ENCODE measurements at places on chromosomes 1 and 21. TPM values are rescaled to one million over a fixed set of nuclear protein-coding genes. Genes with fewer than 3 reads are reported as not detected.

Gene SERPINC1
- 1.7 TPM for total RNA-seq

GRCh38 chr1:238589843-238590435 is 699.2 kb upstream of the ZP4 start:
- DNase-seq, result no peak

Gene SPRR5
- not detected for total RNA-seq

GRCh38 chr21:17805966-17806365 is 13.2 kb downstream of the C21orf91 start:
- DNase-seq, result no peak

DNA sequence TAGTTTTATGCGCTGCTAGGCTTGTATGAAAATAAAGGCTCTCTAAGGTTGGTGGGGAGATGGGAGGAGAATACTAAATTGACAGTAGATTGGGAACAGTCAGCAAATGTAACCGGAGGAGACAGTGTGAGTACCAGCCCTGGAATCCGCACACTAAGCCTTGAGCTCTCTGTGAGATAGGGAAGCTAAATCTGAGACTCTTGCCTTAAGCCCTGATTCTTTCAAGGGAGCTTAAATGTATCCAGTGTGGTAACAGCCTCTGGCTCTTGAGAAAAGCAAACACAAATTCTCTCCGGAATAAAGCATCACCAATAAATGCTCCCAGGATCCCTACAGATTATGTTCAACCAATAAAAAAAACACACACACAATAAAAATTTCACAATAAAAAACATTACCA is 33.0 kb upstream of the PDPN start:
- DNase-seq, result no peak

Gene HOOK1
- total RNA-seq, result 9.1 TPM

DNA sequence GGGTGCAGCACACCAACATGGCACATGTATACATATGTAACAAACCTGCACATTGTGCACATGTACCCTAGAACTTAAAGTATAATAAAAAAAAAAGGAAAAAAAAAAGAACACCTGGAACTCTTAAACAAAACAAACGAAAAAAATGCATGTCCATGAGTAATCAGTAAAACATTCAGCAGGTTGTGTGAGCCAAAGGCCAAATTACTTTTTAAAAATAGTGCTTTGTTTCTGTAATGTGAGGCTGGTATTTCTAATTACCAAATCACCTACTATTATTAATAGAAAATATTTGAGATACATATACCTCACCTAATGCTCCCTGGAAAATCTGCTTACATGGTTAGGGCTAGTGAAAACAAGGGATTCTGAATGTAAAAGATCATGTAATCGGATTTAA is 294.4 kb upstream of the NR5A2 start:
- DNase-seq, result no peak

GRCh38 chr1:2204415-2205190 is 10.0 kb upstream of the FAAP20 start:
- peak; percentile 100 for DNase-seq

Gene IL12RB2
- total RNA-seq, result 1.4 TPM

GRCh38 chr1:10736634-10737586 is 59.5 kb downstream of the CASZ1 start:
- no peak for DNase-seq

Gene MRPS15
- 190 TPM for total RNA-seq

Gene GCSAML
- total RNA-seq, result not detected

DNA sequence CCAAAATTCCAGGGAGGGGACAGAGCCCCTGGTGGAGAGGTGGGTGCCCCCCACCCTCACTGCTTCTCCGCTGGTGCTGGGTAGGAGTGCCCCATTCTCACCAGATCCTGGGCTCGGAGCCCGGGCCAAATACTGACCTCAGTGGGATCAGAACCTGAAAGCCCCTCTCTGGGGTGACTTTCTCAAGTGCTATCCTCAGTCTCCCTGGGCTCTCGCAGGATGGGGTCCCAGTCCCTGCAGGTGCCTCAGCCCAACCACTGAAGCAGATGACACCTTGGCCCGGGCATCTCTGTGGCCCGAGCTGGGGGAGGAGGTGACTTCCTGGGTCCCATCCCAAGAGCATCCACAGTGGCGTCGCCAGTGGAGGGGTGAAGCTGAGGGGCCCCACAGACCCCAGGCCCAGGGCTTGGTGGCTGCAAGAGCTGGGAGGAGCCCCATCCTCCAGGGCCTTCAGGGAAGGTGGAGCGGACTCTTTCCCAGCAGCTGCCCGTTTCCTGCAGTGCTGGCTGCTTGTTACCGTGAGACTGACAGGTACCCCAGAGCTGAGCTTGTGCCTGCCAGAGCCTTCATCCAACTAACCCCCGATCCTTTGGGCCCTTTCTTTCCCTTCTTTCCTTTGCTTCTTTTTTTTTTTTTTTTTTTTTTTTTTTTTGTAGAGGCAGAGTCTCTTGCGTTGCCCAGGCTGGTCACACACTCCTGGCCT is 3.9 kb upstream of the FNDC10 start:
- DNase-seq, result peak; percentile 61

Gene PHGDH
- 589 TPM for total RNA-seq

- DNase-seq, result no peak
Measured at GRCh38 chr1:94721240-94721639, 98.9 kb upstream of the SLC44A3 start.

Gene LCE2B
- not detected for total RNA-seq

Gene CHRNB2
- 0.30 TPM for total RNA-seq

GRCh38 chr1:243946946-243947345 is 96.9 kb upstream of the AKT3 start:
- peak; percentile 78 for DNase-seq

Gene SEMA4A
- 10.3 TPM for total RNA-seq

DNA sequence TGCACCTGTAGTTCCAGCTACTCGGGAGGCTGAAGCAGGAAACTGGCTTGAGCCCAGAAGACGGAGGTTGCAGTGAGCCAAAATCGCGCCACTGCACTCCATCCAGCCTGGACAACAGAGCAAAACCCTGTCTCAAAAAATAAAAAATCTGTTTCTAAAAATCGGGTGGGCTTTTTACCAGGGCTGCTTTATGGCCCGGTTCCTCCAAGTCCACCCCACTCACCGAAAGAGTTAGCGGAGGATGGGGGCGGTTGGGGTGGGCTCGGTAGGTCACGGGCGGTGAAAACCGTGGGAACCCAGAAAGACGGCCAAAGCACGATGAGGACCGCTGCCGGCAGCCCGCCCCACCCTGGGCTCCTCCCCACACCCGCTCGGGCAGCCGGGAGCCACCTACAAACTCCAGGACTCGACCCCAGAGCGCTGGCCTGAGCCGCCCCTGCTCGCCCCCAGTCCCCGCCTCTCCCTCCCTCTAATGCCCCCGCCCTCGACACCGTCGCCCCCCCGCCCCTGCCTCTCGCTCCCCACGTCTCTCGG is 846 bp upstream of the PER3 start:
- DNase-seq, result peak; percentile 93

Gene AGO1
- 76.1 TPM for total RNA-seq

DNA sequence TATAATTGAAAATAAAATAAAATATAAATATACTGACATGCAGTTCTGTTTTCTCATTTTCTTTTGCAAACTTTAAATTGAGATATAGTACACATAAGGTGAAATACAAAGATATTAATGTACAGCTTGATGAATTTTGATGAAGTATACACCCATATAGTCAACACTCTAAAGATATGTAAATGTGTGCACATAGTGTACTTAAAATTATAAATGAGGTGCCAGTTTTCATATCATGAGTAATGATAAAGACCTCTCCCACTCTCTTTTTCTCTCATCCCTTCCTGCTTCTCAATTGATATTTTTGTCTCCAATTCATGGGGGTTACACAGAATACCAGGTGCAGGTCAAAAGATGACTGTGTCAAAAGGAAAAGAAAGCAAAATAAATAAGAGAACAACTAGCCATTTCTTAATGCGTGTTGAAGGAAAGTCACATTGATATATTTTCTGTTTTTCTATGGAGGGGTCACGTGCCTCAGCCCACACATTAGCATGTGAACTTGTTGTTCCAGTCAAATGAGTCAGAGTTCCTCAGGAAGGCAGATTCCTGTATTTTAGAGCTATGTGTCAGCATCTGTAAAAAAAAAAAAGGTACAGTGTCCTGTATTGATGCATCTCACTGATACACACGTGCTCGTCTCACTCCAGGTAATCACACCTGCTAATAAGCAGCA is 64.3 kb upstream of the HOOK1 start:
- no peak for DNase-seq

GRCh38 chr1:14969006-14969405 is 184.5 kb upstream of the TMEM51 start:
- DNase-seq, result no peak

Gene PROX1
- 2.9 TPM for total RNA-seq

Gene ACADM
- total RNA-seq, result 69.5 TPM

- DNase-seq, result no peak
Measured at GRCh38 chr1:92363401-92363800, 64.5 kb downstream of the RPAP2 start.

Gene PGBD5
- 34.7 TPM for total RNA-seq

DNA sequence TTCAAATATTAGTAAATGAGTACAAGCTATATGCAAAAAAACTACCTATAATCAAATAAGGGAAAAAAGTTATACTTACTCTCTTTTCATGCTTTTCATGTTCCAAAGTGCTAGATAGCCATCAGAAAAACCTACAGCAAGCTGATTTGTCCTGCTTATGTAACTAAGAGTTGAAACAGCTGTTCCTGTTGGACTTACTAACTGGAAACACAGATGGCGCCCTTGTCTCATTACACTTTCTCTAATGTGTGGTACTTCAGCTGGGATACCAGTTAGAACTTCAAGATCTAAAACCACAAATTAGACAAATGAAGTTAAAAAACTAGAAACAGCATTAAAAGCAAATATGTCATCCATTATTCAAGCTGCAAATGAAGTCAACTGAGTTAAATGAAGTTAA is 24.3 kb downstream of the AHCTF1 start:
- no peak for DNase-seq

- DNase-seq, result no peak
Measured at GRCh38 chr1:232555494-232556210, 74.3 kb downstream of the SIPA1L2 start.

DNA sequence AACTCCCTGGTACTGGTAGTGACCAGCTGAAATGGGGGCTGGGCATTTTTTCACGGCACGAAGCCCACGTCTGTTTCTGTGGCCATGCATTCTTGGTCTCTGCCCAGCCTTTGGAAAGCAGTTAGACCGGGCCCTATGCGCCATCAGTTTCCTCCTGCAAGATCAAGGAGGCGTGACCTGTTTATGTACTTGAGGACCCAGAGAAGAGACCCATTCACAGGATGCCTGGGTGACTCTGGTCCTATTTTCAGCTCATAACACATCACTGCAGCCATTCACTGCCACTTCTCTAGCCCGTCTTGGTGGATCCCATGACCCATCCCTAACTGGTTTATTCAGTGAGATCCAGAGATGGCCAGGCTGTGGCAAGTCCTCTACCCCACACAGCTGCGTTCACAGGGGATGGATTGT is 70.4 kb downstream of the SPSB1 start:
- DNase-seq, result no peak

DNA sequence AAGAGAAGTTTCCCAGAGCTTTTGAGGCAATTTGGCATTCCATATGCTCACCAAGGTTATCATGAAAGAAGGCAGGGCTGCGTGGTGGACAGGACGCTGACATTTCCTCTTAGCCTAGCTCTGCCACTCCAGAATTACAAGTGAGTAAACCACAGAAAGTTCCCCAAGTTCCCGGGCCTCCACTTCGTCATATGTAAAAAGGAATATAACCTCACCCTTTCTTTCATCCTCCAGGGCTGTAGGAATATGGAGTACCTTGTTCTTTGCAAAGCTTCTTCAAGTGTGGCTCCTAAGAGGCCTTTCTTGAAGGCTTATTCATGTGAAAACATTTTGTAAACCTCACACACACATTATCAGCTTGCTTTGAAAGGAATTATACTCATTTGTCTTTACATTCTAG is 210.2 kb downstream of the GREM2 start:
- DNase-seq, result no peak

DNA sequence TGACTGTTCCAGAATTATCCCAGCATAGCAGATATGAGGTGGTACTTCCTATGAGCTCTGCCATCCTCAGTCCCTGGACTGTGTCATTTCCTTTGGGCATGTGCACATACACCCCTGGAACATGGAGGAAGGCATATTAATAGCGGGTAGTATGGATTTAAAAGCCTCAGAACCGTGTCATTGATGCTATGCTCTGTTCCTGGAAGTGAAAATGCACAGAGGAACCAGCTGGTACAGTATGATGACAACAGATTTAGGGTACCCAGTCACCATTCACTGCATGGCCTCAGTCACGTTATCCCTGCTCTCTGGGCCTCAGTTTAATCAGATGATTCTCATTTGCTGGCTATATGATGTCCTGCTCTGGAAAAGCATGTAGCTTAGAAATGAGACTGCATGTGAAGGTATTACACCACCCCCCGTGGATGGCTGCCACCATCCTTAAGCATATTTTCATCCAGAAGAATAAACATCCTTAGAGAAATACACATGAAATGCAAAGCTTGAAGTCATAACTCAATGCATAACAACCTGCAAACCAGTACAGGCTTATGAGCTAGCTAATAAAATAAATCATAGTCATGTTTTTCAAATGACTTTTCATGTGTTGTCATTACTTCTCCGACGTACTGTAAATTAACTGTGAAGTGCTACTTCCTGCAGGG is 37.8 kb downstream of the SETD4 start:
- DNase-seq, result no peak

Gene ARHGEF19
- total RNA-seq, result 21.0 TPM

GRCh38 chr1:52727114-52727586 is 897 bp downstream of the ZYG11B start:
- DNase-seq, result peak; percentile 32

Gene SFN
- 7.5 TPM for total RNA-seq

DNA sequence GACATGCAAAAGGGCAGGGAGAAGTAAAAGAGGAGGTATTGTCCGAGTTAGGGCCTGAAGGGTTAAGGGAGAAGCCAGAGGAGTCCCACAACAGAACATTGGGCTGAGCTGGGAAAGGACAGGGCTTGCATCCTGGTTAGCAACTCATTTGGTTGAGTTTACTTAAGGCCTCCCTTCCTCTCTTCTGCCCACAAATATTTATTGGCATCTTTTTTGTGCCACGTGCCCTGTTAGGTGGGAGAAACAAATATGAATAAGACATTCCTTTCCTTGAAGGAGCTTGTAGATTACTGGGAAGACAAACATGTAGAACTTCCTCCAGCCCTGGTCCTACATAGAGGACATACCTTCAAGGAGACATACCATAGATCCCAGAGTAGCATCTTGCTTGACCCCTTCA is 53.0 kb upstream of the PRELP start:
- DNase-seq, result no peak

Gene LCA5L
- 0.17 TPM for total RNA-seq

GRCh38 chr1:225712391-225712790 is 59.5 kb upstream of the ENAH start:
- DNase-seq, result no peak

GRCh38 chr1:112312879-112313278 is 83.1 kb upstream of the CTTNBP2NL start:
- DNase-seq, result no peak

GRCh38 chr21:38511662-38512243 is 13.5 kb upstream of the ERG start:
- no peak for DNase-seq
